ENCODE measurements at places on chromosomes 11 and 22.

GRCh38 chr22:49099496-49100124, 728.1 kb downstream of the BRD1 start:
- no peak for DNase-seq

DNA sequence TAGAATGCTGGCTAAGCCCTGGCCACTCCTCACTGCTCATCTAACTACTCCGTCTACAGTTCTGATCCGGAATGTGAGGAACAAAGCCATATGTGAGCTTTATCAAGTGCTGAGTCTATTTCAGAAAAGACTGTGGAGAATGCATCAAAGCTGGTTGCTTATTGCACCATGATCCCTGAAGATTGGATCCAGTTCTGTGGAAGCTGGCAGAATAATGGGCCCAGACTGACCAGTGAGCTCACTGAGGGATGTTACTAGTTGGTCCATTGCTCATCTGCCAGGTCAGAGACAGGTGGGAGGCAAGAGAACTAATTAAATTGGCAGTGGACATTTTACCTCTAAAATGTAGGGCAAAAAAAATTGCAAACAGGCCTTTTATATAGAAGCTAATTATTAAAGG, 681.3 kb downstream of the NTM start:
- DNase-seq, result no peak

GRCh38 chr11:17736579-17736893, 2.0 kb downstream of the KCNC1 start:
- no peak for DNase-seq

DNA sequence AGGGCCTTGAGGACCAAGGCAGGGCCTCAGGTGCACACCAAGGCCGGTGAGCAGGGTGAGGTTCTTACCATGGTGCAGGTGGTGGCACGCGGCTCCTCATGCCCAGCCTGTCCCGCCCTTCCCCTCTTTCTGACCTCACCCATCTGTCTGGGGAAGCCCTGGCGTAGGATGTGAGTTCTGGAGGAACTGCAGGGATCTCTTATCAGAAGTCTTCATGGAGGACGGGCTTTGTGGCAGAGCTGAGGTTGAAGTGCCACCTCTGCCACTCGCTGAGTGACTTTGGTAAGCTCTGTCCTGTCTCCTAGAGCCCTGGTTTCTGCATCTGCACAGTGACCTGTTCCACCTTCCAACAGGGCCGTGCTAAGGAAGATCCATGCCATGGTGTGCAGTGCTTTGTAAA, 49.1 kb downstream of the LRRC32 start:
- no peak for DNase-seq

GRCh38 chr11:119721129-119722120, 7.6 kb downstream of the NECTIN1 start:
- no peak for DNase-seq

DNA sequence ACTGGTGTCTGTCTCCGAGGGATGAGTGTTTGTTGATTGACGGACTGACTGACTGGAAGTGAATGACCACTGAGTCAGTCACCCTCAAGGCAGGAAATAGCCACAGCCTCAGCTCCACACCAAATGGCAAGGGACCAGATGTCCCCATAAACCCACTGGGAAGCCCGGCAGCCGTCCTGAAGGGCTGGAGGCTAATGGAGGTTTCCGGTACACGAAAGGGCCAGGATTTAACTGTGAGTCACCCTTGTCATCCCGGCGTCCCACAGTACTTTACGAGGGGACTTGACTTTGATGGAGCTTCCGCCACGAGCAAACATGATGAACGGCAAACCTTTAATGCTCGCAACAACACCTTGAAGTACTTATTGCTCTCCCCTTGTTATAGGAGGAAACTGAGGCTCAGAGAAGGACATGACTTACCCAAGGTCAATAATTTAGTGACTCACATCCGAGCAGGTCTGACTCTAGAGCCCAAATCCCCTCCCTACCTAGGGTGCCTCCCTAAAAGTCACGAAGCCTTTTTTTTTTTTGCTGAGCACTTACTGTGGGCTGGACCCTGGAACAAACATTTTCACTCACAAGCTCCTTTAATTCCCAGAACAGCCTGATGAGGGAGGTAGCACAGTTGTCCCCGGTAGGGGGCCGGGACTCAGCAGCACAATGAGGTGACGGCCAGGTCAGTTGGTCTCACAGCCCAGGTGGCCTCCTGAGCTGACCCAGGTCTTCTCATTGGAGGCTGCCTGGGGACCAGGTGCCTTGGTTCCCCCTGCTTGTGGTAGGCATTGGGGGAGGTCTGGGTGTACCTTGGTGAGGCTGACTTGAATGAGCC, 25.2 kb upstream of the GCAT start:
- no peak for DNase-seq

DNA sequence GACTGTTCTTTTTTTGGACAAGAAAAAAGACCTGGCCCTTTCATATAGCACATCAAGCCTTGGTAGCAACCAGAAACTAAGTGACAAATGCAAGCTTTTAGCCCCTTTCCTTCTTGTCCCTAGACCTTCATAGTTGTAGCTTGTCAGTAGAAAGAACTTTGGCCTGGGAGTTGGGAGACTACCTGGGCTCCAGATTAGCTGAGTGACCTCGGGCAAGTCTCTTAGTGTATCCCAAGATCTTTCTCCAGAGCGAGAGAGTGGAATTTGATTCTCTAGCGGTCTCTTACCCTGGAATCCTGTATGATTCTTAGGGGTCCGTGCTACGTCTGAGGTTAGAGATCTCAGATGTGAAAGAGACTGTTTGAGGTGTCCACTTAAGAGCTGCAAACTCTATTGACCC, 59.0 kb downstream of the ZNRF3 start:
- DNase-seq, result no peak

DNA sequence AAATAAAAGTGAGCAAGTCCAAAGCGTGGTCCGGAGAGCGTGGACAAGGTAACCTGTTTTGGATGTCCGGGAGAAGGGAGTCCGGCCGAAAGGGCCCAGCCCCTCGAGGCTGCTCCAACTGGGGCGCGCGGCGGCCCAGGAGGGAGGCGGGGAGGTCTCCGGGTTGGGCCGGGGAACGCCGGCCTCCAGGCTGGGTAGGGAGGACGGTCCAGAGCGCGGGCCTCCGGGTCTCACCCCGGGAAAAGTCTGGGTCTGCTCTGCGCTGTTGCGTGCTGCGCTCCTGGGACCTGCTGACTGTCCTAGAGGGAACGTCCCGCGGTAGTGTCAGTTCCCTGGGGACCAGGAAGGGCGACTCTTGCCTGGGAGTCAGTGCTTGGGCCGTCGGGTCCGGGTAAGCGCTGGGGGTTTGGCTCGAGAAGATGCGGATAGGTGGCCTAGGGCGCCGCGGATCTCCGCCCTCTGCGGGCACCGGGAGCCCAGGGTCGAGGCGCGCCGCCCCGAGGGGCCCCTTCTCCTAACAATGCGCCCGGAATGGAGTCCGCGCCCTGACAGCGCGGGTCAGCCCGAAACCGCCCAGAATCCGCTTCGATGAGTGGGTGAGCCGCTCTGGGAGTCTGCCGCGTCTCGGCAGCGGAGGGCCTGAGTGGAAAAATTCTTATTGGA, 988 bp upstream of the FLI1 start:
- peak; percentile 47 for DNase-seq

GRCh38 chr11:97746818-97747217, 1273.9 kb upstream of the CNTN5 start:
- no peak for DNase-seq

GRCh38 chr11:126929179-126930061, 71.2 kb downstream of the KIRREL3 start:
- DNase-seq, result no peak

GRCh38 chr11:22702031-22702430, 35.6 kb downstream of the GAS2 start:
- DNase-seq, result no peak

GRCh38 chr11:11973361-11973800, 35.0 kb downstream of the DKK3 start:
- no peak for DNase-seq

GRCh38 chr22:49564054-49564453, 263.6 kb downstream of the BRD1 start:
- DNase-seq, result no peak

DNA sequence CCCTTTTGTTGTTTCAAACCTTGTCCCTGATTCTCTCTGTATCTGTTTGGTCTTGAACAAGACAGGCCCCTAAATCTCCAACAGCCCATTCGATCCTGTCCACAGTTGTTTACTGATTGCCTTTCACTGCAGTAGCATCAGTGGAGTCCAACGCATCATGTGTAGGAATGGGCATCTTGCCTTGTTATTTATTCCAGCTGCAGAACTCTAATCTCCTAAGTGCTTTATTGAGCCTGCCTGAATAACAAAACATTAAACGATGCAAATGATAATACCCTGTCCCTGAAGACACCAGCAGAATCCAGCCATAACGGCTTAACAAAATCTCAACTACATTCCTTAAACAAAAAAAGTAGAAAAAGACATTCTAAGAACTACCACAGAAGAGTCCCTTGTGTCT, 50.1 kb downstream of the SLC35F2 start:
- no peak for DNase-seq

DNA sequence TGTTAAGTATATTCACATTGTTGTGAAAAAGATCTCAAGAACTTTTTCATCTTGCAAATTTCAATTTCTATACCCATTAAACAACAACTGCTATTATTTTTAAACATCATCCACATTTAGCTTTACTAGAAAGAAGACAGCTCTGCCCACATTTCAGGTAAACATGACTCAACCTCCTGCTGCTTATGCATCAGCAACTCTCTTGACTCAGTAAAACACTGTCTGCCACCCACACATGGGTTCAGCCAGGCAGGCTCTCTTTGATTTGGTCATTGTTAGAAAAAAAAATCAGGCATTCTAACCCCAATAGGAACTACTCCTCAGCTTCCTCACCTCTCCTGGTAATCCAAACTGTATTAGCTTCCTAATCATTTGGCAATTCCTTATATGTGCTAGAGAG, 5.1 kb upstream of the ENDOD1 start:
- peak; percentile 43 for DNase-seq

GRCh38 chr22:20510811-20511577, 3.6 kb downstream of the MED15 start:
- DNase-seq, result no peak

- DNase-seq, result peak; percentile 75
Observed at GRCh38 chr11:116732271-116733042, 40.3 kb downstream of the BUD13 start.

GRCh38 chr11:96655474-96655873, 265.7 kb downstream of the JRKL start:
- no peak for DNase-seq

DNA sequence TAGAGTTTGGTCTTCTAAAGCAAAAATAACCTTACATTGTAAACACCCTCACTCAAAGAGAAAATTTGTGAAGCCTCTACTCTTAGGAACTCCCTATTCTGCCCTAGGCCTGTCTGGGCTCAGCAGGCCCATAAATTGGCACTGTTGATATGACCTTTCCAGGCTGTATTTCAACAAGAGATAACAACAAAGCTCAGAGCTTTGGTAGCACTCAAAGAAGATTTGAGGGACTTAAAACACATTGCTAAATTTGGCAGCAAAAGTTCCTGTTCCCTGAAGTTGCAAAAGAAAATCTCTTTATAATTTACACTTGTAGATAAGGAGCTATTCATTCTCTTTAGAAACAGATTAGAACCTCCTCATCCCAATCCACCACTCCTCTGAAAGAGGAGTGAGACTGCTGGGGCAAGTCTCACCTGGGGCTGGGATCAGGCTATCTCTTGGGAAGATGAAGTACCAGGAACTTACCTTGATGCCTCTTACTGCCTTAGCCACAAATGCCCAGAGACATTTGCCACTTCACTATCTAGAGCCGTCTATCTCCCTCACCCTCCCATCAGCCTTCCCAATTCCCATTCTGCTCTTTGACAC, 110.4 kb upstream of the AKIP1 start:
- DNase-seq, result no peak

GRCh38 chr11:131422496-131422895, 52.1 kb downstream of the NTM start:
- DNase-seq, result no peak

DNA sequence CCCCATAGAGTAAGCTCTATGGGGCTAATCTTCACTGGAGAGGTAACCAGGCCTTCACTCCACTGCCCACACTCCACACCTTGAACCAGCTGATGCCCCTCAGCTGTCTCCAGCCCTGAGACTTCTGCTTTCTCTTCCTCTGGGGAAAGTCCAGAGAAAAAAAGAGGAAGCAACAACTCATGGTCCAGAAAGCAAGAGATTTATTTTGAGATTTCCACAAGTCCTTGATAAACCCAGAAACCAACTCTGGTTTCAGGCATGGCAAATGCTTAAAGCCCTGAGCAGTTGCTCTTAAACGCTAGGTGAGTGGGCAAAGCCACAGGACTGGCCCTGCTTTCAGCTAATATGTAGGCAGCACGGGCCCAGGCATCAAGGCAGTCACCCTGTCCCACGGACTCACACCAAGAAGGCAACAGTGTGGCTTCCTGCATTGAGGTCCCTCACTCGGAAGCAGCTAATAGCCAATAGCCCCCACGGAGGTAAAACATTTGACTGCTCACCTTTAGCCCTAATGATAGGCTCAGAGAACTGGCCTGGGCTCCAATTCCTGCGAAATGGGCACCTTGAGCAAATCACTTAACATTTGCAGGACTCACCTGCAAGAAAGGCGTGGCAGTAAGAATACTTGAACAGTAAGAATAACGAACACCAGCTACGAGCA, 4.3 kb downstream of the CYB561A3 start:
- no peak for DNase-seq

- no peak for DNase-seq
Observed at GRCh38 chr11:12029119-12029518, 20.7 kb upstream of the DKK3 start.

DNA sequence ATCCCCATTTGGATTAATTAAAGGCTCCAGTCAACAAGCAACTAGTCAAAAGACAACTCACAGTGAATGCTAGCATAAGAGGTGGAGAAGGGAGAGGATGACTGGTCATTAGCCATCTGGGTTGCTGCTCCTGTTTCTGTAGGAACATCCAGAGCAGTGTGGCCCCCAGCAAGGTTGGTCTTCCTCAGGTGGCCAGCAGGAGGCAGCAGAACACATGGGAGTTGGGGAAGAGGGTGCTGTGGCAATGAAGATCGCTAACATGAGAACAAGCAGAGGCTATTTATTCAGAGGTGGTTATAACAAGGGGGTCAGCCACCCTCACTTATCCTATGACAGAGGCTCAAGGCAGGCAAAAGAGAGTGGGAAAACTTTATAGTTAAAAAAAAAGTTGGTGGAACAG, 21.3 kb downstream of the IZUMO1R start:
- peak; percentile 59 for DNase-seq

DNA sequence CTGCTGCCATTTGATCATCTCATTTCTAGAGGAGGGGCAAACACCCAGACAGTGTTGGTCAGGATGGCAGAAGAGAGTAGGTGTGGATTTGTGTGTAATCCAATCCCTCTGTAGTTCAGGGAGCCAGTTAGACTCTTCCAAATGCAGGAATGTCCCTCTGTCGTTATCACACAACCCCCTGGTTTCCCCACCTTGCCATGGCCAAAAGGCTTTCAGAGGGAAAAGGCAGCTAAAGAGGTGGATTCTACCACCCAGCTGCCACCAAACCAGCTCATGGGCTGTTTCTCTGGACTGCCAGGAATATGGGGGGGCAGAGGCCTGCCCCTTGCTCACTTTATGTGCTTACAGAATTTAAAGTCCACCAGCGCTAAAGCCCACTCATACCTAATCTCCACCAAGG, 18.1 kb downstream of the TSKU start:
- DNase-seq, result no peak

Data from stimulated activated naive CD8-positive, alpha-beta T cell treated with anti-CD3 and anti-CD28 coated beads, Interleukin-15, amount 100 ng/mL, for 72 hours (primary cell).